Mesothelial cell of epicardium (in vitro differentiated cells): ENCODE measurements at places on chromosomes 11 and 22.

DNA sequence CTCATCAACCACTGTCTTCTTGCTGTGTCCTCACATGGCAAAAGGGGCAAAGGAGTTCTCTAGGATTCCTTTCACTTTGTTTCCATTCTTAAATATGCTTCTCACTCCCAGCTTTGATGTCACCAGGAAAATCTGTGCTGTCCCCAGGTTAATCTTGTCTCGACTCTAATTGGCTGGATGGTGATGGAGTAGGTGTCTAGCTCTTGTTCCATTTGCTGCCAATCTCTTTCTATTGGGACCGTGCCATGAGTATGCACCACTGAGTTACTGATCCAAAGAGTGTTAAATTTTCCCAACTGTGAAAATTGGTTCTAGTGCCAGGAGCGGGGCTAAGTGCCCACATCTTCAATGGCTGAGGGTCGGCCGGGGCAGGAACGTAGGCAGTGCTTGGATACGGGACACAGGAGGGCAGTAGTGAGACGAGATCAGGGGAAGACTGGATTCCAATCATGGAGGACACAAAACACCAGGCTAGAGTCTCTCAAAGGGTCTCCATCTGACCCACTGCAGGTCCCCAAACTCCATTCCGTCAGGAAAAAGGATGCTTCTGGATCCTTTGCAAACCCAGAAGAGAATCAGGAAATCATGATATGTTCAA is 47.7 kb upstream of the CSNK2A3 start:
- DNase-seq, result no peak

DNA sequence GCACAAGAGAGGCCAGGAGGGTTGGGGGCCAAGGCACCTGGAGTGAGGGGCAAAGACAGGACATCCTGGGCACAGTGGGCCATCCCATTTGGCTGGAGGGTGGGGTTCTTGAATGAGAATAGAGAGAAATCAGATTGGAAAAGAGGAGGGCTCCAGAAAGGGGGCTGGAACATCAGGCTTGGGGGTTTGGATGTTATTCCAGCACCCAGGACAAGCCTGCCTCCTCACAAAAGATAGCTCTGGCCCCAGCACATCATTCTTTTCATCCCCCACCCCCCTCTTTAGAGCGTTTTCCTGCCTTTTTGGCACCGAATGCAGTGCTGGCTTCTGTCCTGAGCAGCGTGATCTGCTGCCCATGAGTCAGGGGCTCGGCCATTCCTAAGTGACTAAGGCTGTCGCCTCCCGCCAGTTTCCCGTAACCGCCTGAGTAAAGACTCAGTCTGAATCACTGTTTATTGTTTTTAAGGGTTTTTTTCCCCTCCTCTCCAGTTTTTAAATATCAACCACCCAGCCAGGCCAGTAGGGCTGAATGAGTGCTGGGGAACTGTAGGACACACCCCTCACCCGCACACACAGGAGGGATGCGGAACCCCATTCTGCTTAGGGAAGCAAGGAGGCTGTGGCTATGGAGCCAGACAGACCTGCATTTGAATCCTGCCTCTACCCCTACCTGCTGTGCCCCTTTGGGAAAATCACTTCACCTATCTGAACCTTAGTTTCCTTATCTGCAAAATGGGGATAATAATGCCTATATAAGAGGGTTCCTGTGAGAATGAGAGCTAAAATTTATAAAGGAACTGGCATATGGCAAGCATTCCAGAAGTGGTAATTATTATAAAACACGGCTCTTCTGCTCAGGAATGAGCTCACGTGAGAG is 32.4 kb upstream of the NAV2 start:
- peak; percentile 50 for DNase-seq

GRCh38 chr11:84407091-84407490 is 1120.9 kb upstream of the CCDC90B start:
- DNase-seq, result no peak

DNA sequence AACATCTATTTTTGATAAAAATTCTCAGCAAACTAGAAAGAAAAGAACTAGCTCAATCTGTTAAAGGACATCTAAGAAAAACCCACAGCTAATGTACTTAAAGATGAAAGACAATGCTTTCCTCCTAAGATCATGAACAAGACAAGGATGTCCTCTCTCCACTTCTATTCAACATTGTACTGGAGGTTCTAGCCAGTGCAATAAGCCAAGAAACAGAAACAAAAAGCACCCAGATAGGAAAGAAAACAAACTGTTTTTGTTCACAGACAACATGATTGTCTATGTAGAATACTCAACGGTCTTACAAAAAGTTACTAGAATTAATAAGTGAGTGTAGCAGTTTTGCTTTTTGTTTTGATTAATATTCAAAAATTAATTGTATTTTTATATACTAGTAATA is 7.8 kb downstream of the CD3D start:
- no peak for DNase-seq

- no peak for DNase-seq
Measured at GRCh38 chr11:71940561-71941219, 11.8 kb downstream of the RNF121 start.

GRCh38 chr11:81211050-81211449 is 1522.6 kb downstream of the FAM181B start:
- DNase-seq, result no peak

DNA sequence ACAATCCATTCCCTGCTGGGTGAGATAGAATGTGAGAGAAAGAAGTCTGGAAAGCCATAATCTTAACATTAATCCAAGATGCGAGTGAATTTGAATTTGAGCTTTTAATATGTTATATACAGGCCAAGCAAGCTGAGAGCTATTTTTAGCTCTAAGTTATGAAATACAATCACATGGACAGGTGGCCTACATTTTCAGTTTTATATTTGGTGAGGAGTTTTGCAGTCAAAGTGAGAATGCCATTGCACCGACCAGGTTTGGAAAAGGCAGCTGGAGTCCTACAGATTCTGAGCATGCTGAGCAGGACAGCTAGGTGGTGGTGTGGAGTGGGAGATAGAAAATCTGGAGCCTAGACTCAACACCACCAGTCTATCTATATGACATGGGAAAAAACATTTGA is 12.0 kb downstream of the OR5B21 start:
- no peak for DNase-seq

- DNase-seq, result no peak
Measured at GRCh38 chr11:888310-889212, 22.0 kb downstream of the CHID1 start.

DNA sequence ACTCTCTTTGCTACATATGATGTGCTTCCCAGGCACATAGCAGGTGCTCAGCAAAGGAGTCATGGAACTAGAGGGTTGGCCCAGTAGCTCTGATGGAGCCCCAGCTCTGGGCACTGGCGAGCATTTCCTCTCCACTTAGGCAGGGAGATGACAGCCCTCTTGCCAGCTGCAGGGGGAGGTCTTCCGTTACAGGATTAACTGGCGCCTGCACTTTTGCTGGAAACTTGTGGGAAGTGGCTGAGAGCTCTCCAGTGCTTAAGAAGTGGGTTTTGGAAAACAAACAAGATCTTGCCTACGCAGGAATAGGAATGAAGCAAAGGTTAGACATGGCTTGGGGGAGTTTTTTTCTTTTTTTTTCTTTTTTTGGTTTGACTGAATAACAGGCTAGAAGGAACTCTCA is 75.5 kb downstream of the MICAL2 start:
- no peak for DNase-seq

GRCh38 chr11:17519061-17519885 is 24.9 kb downstream of the USH1C start:
- no peak for DNase-seq

GRCh38 chr22:28884747-28885350 is 1.5 kb downstream of the ZNRF3 start:
- DNase-seq, result no peak

DNA sequence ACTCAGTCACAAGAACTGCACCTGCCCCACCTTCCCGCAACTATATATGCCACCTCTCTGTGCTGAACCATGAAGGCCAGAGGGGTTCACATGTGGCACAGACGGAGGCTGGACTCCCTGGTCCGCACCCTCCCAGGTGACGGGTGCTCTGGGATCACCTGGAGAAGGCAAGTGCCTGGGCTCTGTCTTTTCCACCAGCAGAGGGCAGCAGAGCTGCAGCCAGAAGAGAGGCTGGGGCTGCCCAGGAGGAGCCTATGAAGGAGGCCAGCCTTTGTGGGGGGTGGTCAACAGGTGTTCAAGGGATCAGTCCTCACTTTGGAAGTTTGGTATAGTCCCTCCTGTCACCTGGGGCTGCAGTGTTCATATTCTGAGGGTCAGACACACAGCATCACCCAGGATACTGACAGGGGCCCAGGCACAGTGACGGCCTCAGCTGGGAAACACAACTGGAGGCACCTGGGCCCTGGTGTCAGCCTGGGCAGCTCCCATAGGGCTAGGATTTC is 39.2 kb upstream of the IGLL5 start:
- DNase-seq, result peak; percentile 48

DNA sequence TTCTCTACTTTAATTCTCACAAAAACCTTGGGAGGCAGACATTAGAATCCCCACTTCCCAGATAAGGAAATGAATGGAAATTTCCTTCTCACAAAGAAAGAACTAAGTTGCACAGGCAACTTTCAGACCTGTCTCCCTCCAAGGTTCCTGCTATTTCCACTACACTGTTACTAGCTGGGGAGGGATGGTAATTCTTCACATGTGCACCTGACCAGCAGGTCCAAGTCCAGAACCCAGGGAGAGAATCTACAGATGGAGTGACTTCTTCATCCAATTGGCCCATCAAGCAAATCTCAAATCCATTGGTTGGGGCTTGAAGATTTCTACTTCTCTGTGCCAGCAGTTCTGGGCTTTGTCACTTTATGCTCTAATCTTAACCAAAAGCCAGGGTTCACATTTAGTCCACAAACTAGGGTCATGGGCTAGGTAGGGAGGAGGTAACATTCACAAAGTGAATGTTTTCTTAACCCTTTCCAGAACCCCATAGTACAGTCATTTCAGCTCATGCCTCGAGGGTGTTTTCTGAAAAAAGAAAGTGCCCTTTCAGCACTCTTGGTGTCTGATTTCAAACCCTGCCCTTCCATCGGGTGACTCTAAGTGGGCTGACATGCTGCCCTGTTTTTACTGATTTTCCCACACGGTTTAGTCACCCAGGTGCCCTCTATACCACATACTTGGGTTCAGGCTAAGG is 2.7 kb downstream of the POU2AF1 start:
- DNase-seq, result no peak

- no peak for DNase-seq
Measured at GRCh38 chr11:119421941-119422808, 797 bp downstream of the THY1 start.

DNA sequence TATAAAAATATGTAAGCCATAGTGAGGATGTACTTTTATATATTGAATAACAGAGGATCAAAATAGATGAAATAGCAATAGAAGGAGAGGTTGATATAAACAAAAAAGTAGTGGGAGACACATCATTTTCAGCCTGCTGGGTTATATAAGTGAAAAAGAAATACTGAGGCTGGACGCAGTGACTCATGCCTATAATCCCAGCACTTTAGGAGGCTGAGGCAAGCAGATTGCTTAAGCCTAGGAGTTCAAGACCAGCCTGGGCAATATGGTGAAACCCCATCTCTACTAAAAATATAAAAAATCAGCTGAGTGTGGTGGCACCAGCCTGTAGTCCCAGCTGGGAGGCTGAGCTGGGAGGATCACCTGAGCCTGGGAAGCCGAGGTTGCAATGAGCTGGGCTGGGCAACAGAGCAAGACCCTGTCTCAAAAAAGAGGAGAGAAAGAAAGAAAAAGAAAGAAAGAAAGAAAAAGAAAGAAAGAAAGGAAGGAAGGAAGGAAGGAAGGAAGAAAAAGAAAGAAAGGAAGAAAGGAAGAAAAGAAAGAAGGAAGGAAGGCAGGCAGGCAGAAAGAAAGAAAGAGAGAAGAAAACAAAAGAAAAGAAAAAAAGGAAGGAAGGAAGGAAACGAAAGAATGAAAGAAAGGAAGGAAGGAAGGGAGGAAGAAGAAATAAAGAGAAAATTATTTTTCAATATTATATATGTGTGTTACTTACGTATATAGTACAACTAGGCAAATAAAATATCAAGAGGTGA is 7.0 kb upstream of the P2RY2 start:
- DNase-seq, result no peak

DNA sequence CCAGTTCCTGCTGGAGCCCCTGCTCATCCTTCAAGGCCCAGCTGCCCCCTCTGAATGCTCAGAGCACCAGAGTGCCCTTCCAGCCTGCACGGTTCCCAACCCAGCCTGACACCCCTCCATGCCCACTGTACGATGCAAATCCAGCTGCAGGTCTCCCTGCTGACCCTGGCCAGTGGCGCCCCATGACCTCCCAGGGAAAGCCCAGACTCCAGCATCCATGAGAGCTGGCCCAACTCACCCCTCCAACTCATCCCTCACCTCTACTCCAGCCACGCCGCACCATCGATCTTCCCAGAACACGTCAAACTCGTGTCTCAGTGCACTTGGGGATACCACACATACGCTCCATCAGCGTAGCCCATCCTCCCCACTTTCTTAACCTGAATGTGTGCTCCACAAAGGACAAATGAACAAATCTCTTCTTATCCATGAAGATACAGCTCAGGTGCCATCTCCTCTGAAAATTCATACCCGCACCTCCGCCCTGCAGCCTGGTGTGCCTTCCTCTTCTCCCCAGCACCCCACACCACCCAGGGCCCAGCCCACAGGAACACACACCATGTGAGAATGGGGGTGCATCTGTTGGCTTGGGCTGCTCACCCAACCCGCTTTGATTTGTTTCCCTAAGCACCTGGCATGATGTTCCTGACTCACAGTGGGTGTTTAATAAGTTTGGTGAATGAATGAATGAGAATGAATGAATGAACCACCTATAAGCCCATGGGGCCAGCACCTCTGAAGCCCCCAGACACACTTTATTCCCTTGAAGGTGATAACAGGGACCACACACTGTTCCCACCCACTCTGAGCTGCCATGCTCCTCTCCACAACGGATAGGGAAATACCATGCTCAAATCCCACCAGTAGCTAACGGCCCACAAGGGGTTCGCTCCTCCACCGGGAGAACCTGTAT is 6.2 kb downstream of the PLA2G6 start:
- no peak for DNase-seq

- no peak for DNase-seq
Measured at GRCh38 chr11:2890466-2891294, 5.1 kb upstream of the CDKN1C start.

GRCh38 chr11:27757953-27758352 is 57.7 kb upstream of the BDNF start:
- DNase-seq, result no peak

- no peak for DNase-seq
Measured at GRCh38 chr22:32501836-32502752, 27.5 kb downstream of the FBXO7 start.

DNA sequence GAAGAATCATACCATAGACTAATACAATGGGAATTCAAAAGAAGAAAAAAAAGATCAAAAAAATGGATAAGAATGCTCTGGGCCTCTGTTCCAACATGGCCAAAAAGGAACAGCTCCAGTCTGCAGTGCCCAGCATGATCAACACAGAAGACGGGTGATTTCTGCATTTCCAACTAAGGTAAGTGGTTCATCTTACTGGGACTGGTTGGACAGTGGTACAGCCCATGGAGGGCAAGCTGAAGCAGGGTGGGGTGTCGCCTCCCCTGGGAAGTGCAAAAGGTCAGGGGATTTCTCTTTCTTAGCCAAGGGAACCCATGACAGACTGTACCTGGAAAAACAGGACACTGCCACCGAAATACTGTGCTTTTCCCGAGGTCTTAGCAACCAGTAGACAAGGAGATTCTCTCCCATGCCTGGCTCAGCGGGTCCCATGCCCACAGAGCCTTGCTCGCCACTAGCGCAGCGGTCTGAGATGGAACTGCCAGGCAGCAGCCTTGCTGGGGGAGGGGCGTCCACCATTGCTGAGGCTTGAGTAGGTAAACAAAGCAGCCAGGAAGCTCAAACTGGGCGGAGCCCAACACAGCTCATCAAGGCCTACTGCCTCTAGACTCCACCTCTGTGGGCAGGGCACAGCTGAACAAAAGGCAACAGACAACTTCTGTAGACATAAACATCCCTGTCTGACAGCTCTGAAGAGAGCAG is 428.4 kb downstream of the MN1 start:
- DNase-seq, result peak; percentile 63
